A549 treated with RU486 at 1 μM for 4 hours (cell line): ENCODE measurements at places on chromosomes 7 and 10. TPM values are rescaled to one million over a fixed set of nuclear protein-coding genes. Genes with fewer than 3 reads are reported as not detected.

The ATOH7 gene
- 0.23 to 0.43 TPM (median 0.23 TPM) in 5 replicates for total RNA-seq

The CCL26 gene
- total RNA-seq = 8.2 to 14.4 TPM (median 9.9 TPM) in 5 replicates

The TMEM209 gene
- 11.1 to 18.2 TPM (median 15.9 TPM) in 5 replicates for total RNA-seq

The NAT16 gene
- 0.06 to 0.15 TPM (median 0.14 TPM) in 5 replicates for total RNA-seq

The ATP6V0A4 gene
- 0.19 to 0.28 TPM (median 0.22 TPM) in 5 replicates for total RNA-seq

The DOCK1 gene
- 19.1 to 25.2 TPM (median 23.4 TPM) in 5 replicates for total RNA-seq
